ENCODE measurements at places on chromosomes 1 and 21.

DNA sequence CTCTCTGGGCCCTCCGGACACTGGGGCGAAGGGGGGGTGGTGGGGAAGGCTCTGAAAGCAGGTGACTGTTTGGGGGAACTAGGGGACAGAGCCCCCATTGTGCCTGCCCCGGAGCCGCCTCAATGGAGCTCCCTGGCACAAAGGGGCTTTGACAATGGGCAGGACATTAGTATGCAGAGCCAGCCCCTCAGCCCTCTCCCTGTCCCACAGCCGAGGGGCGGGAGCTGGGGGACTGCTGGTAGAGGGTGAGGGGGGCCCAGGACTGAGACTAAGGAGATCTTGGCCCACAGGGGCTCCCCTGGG is 7.8 kb downstream of the KCNJ10 start:
- no peak for DNase-seq

DNA sequence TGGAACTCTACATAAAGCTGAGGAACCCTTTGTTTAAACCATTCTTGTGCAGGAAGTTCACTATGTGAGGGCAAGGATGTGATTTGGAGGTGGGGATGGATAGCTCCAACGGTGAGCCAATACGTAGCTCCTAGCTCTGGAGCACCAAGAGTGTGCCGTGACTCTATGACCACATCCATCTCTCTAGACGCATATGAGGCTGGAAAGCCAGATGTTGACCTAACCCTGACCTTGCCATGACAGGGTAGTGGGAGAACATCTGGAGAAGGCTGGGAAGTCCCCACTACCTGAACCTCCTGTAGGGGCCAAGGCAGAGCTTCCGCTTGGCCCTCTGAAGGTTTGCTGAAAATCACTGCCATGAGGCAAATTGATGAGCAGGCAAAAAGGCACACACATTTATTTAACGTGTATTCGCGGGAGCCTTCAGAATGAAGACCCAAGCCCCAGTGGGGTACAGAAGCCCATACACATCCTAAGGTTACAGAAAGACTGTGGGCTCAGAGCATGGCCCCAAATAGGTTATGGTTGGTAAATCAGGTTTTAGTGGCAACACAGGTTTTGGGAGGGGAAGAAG is 43.4 kb downstream of the EIF2D start:
- no peak for DNase-seq

- DNase-seq: no peak
Observed at GRCh38 chr1:66690666-66691381, 61.4 kb upstream of the DYNLT5 start.

GRCh38 chr1:43156026-43156425 is 16.1 kb downstream of the EBNA1BP2 start:
- no peak for DNase-seq

DNA sequence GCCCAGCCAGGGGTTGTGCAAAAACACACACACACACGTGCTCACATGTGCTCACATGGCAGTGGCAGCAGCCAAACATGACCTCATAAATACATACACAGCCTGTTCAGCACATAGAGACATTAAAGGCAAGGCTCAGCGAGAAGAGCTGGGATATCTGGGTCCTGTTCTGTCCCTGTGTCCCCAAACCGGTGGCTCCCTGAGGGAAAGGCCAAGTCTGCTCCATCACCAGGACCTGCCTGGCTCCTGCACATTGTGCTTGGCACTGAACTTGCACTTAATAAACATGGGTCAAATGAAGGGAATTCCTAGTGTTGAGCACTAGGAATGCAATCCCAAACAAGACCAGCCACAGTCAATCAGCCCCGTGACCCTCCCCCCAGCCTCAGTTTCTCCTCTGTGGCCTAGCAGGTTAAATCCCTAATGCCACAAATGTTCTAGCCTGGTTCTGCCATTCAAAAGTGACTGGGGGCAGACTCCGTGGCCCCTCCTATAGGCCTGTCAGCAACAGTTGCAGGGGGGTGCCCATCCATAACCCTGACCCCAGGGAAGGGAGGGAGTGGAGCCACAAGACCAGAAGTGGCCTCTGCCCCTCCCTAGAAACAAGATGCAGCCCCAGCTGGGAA is 160.9 kb upstream of the VAMP3 start:
- no peak for DNase-seq

GRCh38 chr21:18498431-18498830 is 94.8 kb upstream of the TMPRSS15 start:
- no peak for DNase-seq

- no peak for DNase-seq
Observed at GRCh38 chr1:159944623-159945455, 574 bp downstream of the IGSF9 start.

DNA sequence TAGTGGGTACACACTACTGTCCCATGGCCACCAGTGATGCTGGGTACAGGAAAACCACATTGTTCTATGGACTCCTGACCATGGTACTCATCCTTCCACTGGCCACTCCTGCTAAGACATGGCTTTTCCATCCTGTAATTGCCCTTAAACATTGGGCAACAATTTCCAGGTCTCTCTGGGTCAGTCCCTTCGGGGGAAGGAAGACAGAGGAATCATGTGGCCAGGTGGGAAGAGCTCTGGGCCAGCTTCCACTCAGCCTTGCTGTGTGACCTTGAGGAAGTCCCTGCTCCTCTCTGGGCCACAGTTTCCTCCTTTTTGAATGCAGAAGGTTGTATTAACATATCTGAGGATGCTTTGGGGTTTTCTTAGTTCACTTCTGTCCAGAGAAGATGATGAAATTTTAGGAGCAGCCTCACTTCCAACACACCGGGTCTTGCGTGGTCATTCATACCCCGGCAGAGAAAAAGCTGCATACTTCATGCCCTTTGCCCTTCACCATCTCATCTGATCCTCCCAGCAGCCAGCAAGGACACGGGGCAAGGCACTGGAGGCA is 50.8 kb downstream of the SRRM1 start:
- DNase-seq: no peak

- DNase-seq: no peak
Observed at GRCh38 chr21:36992671-36993070, 13.8 kb upstream of the RIPPLY3 start.

- no peak for DNase-seq
Observed at GRCh38 chr1:240658312-240658960, 46.5 kb upstream of the GREM2 start.

GRCh38 chr1:6507461-6507911 is 16.0 kb upstream of the PLEKHG5 start:
- DNase-seq: no peak

DNA sequence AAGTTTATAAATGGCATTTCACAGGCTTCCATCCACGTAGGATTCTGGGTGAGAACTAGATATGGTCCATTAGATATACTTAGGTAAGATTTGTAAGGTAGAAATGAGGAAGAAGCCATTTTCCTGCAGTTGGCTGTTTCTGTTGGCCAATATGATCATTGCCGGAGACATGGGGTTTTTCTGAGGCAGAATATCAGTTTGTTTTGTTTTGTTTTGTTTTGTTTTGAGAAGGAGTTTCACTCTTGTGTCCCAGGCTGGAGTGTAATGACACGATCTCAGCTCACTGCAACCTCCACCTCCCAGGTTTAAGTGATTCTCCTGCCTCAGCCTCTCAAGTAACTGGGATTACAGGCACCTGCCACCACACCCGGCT is 8.7 kb upstream of the EYA3 start:
- no peak for DNase-seq

DNA sequence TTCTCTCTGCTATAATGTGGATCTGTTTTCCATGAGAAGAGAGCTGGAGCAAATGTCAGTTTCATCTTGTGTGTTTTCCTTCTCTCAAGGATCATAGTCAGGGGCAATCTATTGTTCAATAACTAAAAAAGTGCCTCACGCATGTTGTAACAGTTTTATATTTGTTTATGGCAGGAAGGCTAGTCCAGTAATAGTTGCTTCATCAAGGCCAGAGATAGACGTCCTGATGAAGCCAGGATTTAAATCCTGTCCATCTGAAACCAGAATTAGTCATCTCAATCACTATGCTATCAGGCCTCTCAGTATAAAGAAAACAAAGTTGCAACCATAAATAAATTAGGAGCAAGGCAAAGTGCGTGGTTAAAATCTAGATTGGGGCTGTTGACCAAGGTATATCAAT is 30.2 kb upstream of the DUSP10 start:
- DNase-seq: no peak

- no peak for DNase-seq
Observed at GRCh38 chr1:35702508-35702907, 16.2 kb downstream of the C1orf216 start.

DNA sequence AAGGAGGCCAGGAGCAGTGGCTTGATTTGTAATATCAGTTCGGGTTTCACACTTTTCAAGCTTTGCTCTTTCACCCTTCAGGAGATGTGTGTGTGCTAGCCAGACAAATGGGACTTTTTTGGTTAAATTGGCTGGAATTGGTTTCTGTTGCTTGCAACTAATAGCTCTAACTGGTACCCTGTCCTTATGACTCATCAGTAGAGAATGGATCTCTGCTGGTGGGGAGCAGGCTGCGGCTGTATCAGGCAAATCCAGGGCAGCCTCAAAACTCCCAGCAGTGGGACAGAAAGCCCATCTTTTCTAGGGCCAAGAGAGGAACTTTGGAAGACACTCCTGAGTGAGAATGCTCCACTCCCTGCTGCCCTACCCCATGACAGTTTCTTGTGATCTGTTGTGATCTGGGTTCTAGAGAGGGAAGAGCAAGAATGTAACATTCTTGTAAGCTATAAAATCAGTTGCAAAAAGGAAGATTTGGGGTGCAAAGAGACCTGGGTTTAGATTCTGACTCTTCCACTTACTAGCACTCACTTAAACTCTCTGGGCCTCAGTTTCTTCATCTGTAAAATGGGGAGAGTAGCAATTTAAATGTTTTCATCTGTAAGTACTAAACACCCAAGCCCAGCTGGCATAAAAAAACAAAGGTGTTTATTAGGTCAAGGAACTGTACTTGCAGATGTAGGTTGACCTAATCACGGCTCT is 257.0 kb upstream of the TMEM51 start:
- DNase-seq: no peak

GRCh38 chr1:90508376-90509167 is 208.5 kb downstream of the BARHL2 start:
- no peak for DNase-seq

- DNase-seq: no peak
Observed at GRCh38 chr1:20343149-20343937, 52.7 kb downstream of the VWA5B1 start.

DNA sequence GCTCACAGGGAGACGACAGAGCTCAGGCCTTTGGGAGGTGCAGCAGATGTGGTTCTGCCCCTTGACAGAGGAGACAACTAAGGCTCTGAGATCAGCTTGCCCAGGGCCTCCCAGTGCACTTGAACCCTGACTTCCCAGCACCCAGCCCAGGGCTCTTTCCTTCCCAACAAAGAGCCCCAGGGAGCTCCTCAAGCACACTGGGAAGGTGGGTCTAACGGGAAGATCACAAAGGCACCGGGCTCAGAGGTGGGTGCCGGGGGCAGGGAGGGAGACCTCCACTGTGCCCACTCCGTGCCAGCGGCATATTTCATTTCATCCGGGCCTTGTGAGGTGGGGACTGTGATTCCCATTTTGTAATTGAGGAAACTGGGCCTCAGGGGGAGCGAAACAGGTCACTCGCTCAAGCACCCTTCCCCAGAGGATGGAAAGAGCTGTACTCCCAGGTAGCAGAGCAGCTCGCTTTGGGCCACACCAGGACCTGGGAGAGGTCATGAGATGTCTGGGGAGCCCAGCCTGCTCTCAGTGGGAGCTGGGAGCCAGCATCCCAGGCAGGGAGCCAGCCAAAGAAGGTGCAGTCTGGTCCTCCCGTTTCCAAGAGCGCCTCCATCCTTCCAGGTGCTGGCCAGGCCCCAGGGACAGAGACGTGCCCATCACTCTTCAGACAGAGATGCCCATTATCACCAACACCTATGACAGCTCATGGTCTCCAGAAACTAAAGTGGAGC is 82.3 kb downstream of the SYT2 start:
- no peak for DNase-seq

DNA sequence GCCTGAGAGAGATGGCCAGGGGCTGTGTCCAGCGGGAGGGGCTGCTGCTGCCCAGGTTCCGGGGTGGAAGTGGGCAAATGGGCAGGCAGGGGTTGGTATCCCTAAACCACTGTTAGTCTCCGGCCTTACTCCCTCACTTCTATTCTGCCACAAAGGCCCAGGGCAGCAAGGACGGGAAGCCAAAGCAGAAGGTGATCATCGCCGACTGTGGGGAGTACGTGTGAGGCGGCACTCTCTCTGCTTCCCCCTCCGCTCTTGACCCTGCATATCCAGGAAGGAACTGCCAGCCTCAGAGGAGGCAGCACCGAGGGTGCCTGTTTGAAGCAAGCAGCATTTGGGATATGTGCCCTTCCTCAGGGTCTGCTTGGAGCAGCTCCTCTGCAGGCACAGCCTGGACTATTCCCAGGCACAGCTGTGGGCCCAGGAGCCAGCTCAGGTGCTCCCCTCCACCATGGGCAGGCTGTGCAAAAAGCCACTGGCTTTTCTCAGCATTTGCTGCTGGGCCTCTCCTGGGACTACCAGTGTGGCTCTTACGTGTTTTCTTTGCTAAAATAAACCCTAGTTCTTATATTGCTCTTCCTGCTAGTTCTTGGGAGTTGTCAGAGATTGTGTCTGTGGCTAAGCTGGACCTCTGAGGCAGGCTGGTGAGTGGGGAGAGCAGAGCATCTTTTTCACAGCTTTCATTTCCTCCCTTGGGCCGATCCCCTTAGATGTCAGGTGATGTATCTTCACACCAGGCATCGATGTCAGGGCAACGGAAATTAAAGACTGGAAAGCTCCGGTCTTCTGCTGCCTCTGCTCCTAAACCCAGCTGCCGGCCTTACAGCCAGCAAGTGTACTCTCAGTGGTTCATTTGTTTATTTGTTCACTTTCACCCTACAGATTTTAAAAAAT is 14.7 kb downstream of the PPIE start:
- no peak for DNase-seq

- DNase-seq: no peak
Observed at GRCh38 chr1:59409986-59410385, 113.1 kb downstream of the FGGY start.

GRCh38 chr1:38028105-38028591 is 15.6 kb downstream of the UTP11 start:
- no peak for DNase-seq

- DNase-seq: no peak
Observed at GRCh38 chr1:40140211-40140973, 20.8 kb upstream of the RLF start.

- no peak for DNase-seq
Observed at GRCh38 chr1:179003512-179004066, 22.1 kb upstream of the FAM20B start.

GRCh38 chr1:41795205-41795762 is 123.4 kb downstream of the HIVEP3 start:
- DNase-seq: no peak
